HEK293T (cell line): ENCODE measurements at places on chromosomes 3 and 15.

GRCh38 chr3:131447349-131447748, 55.4 kb downstream of the MRPL3 start:
- no peak for DNase-seq

- no peak for DNase-seq
Measured at GRCh38 chr3:152213203-152213602, 55.5 kb upstream of the MBNL1 start.

DNA sequence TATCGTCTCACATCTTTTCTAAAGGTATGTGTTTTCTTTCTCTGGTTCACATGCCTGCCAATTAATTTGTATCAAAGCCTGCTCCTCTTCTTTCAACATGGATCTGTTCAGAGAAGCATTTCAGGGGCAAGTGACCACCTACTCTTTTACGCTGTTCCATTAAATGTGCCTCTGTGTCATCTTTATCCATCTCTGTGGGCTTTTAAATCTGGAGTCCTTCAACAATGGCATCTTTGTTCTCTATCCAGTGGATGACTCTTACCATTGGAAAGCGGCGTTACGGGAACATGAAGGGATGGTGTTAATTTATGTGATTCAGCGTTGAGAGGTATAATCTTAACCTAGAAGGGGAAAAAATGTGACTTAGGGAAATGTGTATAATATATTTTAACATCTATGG, 92.7 kb upstream of the CFAP20DC start:
- no peak for DNase-seq

- no peak for DNase-seq
Measured at GRCh38 chr15:62121273-62122015, 43.6 kb downstream of the C2CD4B start.

- DNase-seq = no peak
Measured at GRCh38 chr3:57942872-57943283, 65.3 kb upstream of the FLNB start.

DNA sequence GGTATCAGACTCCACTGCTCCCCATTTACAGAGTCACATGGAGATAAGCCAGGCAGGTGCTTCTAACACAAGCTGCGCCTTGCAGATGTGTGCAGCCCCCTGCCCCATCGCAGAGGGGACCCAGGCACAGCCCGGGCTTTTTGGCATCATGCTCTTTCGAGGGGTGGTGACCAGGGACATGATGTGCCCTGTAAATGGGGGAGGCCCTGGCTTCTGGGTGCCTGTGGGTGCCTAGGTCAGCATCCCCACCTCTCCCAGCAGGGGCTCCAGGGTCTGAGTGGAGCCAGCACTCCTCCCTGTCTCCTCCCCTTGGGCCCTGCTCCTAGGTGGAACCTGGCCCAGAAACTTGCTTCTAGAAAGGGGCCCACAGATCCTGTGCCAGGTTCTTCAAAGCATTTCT, 15.2 kb downstream of the TRPM1 start:
- no peak for DNase-seq

DNA sequence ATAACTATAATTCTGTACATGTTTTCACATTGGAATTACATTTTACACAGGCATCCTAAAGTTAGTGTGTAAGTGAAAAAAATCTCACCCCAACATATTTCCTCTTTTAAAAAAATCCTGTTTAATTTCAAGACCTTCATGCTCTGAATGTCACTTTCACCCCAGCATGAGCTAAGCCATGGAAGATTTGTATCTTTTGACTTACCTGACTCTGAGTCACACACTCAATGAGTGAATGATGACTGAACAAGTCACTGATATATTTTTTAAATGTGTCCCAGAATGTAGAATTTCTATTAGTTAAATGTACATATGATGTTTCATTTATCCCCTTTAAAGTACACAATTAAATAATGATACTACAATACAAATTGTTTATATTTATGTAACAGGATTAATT, 199.9 kb upstream of the RBMS3 start:
- no peak for DNase-seq

GRCh38 chr3:53350652-53351051, 3.3 kb upstream of the DCP1A start:
- no peak for DNase-seq

- no peak for DNase-seq
Measured at GRCh38 chr3:105228696-105229095, 138.0 kb upstream of the ALCAM start.

- DNase-seq = no peak
Measured at GRCh38 chr15:59553879-59554735, 57.5 kb upstream of the GCNT3 start.

DNA sequence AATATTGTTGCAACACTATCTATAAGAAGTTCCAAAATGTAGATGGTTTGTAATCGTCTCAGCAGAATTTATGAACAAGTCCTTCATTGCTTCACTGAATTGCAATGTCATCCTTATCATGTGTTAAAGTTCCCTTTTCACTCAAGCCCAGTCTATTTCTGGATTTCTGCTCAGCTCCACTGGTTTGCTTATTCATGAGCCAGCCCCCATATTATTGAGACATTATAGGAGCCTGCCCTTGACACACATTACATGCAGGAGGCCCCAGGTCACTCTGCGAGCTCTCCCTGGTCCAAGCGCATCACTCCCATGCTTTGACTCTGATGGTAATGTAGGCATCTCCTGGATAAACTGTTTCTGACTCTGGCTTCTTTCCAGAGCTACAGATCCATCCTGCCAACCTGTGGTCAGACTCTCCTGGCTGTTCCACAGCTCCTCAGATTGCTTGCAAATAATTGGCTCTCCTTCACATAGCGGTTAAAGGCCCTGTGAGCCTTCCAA, 56.9 kb downstream of the ABTB1 start:
- DNase-seq = no peak

GRCh38 chr3:18334837-18335601, 90.1 kb downstream of the SATB1 start:
- DNase-seq = no peak

DNA sequence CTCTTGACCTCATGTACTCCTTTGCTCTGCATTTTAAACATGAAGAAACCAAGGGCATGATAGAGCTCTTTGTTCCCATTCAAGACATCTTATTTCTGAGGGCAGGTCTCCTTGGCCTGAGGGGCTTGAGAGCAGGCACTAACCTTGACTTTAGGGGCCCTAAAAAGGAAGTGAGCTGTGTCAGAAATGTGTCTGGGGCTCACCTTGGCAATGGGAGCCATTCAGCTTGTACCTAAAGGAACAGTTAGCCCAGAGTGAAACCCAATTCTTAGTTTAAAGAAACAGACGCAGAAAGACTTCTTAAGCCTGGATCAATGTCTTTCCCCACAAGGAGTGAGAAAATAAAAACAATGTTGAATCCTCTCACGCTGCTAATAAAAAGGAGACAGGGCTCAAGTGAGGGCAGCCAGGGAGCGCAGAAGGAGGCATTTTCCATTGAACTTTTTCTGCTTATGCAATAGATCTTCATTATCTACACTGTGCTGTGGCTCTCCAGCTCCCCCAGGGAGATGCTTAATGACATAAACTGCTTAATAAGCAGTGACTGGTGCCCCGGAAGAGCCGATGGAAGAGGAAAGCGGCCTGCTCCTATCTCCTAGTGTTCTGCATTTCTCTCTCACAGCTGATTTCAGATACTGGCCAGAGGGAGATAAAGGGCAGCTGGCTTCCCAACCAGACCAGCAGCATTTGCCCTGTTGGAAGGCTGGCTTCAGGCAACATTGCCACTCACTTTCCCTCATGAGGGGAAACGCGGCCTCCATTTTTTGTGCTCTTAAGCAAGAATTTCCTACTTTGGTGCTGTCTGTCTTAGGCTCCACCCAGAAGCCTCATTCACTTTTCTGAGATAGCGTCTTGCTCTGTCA, 152.0 kb downstream of the OPA1 start:
- DNase-seq = no peak

DNA sequence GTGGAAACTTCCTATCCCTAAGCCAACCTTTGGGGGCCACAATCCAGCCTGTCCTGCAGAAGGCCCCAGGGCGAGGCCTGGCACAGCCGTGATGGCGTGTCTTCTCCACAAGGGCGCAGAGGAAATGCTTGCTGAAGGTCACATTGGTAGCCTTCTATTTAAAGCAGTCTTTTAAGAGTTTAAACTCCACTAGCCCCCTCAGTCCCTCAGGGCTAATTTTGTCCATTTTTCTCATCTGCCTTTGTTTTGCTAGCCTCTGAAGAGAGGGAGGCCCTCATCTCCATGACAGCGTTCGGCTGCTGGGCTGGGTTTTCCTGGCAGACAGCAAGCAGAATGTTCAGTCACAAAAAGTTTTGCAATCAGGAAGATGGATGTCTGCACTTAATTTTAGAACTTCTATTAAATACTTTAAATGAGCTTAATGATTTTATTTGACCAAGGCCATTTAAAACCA, 40.8 kb downstream of the RARB start:
- no peak for DNase-seq

- no peak for DNase-seq
Measured at GRCh38 chr3:196994056-196994455, 25.4 kb upstream of the PIGZ start.

GRCh38 chr3:52633786-52634185, 51.9 kb downstream of the PBRM1 start:
- no peak for DNase-seq

DNA sequence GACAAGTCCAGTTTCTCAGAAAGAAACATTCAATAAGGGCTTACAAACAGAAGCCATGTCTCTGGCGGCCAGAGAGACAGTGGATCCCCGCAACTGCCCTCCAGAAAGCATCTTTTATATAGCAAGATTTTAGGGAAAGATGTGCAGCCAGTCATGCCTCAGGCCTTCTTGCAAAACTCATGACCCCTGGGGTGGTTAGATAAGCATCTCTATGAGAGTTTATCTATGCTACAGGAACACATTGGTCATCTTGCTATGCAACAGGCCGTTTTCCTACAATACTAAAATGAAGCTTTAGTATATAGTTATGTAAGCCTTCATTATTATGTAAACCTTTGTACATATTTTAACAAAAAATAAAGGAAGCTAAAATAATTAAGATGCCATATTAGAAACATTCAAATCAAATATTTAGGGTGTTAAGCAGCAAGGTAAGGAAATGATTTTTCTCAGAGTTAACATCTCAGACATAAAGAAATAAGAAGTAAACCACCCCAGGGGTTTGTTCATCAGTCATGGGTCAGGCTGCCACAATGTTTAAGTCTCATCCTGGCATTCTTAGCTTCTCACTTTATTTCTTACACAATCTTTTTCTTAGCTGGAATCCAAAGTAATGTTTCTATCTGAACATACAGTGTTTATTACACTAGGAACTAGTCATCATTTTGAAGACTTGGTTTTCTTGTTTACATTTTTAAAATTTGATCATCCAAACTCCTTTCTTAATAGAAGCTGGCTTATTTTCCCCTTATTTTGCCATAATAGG, 6.3 kb upstream of the FSIP1 start:
- no peak for DNase-seq

- no peak for DNase-seq
Measured at GRCh38 chr15:88028024-88028423, 228.5 kb downstream of the NTRK3 start.

DNA sequence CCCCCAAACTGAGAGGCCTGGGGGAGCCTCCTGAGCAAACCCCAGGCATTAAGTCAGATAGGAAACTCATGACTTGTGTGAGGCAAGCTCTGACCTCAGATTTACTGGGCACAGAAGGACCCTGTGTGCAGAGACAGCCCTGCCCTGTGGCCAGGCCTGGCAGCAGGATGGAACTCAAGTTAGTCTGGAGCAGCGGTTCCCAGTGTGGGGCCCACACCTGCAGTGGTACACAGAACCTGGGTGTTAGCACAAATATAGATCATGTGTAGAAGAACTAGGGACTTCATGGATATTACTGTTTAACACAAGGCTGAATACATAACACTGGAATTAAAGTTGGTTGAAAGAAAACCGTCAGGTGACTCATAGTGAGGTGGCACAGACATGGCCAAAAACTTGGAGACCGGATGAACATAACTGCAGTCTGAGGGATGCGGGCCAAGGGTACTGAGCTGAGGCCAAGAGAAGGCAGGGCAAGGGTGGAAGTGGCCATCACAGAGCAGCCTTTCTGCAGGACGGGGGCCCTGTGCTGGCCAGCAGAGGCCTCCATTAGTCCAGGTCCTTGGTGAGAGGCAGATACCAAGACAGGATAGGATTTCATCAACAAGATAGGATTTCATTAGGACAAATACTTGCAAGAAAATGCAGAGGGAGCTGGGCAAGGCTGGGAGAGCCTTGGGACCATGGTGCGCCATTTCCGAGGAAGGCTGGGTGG, 40.9 kb downstream of the IRAK2 start:
- no peak for DNase-seq

DNA sequence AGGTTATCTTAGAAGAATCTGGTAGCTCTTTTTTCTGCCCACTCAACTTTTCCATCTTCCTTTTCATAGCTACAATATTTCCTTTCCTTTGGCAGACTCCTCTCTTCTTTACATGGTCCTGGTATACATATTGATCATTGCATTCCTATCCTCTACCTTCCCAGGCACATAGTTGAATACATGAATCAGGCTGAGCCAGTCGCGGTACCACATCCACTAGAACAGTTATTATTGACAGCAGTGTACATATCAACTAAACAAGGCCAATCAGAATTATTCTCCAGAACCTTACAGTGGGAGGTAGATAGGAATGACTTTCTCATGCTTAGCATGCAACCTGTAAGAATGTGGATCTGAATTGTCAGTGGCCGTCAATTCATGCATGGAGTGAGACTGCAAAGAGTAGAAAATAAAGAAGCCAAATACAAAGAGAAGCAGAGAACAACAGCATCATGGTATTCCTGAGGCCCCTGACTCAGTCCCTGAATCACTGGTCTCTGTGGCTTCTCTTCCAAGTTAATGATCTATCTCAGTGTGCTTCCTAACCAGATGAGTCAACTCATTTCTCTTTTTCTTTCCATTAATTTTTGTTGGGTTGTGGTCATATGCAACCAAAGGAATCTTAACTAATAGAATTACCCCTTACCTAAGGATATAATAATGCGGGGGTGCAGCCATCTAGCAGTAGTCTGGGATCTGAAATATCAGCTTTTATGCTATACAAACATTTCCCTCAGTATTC, 60.9 kb upstream of the DCBLD2 start:
- DNase-seq = no peak

GRCh38 chr15:67409175-67409574, 111.8 kb upstream of the C15orf61 start:
- DNase-seq = peak; percentile 21

DNA sequence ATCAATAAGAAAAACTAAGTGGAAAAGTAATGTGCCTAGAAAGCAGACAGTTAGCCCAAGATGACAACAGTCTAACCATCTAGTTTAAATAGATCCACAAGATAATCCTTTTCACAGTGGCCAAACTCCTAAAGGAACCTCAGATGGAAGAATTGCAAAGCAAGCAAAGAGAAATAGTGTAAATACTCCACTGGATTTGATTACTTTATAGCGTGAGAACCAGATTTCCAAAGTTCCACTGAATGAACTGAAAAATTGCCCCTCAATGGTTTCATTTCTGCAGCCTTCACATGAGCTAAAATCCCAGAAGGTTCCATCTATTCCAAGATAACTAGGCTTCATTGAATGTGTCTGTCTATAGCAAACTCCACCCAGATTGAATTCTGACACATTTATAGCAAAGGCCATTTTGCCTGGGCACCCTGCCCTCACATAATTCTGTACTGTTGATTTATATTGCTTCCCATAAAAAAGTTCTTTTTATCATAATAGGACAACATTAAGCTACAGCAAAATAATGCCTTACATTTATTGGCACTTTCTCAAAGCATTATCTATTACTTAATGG, 129.7 kb upstream of the THBS1 start:
- DNase-seq = no peak
